ENCODE measurements at places on chromosomes 2 and 18.

- no peak for DNase-seq
Measured at GRCh38 chr18:9861157-9861556, 24.6 kb upstream of the TXNDC2 start.

DNA sequence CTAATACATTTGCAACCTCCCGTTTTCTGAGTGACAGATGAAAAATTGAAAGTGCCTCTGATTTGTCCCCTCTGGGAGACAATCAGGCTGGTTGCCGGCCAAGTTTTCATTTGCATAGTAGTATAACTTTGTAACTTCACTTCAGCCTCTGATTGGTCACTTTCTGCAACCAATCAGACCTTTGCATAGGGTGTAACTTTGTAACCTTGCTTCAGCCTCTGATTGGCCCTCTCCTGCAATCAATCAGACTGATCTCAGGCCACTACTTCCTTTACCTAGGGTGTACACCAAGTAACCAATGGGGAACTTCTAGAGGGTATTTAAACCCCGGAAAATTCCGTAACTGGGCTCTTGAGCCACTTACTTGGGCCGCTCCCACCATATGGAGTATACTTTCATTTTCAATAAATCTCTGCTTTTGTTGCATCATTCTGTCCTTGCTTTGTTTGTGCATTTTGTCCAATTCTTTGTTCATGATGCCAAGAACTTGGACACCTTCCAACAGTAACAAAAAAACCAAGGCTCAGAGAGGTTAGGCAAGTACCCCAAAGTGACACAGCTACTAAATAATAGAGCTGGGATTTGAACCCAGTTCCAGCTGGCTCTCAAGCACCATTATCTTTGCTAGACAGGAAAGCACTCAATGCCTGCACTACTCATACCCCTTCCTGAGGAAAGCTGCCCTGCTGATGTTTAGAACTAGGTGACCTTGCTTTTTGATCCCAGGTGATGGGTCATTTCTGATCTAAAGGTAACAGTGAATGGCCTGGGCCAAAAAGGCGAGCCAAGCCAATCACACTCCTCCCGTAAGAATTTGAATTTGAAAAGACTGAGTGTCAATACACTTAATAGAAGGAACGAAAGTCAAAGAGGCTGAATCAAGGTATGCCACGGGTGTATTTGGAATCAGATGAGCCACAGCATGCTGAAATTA is 10.9 kb upstream of the MYOM1 start:
- no peak for DNase-seq

DNA sequence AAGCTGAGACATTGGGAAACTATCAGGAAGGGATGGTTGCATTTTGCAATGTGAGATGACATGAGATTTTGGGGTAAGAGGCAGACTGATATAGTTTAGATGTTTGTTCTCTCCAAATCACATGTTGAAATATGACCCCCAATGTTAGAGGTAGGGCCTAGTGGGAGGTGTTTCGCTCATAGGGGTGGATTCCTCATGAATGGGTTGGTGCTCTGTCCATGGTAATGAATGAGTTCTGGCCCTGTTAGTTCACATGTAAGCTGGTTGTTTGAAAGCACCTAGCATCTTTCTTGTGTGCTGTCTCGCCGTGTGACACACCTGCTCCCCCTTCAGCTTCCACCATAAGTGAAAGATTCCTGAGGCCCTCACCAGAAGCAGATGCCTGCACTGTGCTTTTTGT is 37.7 kb downstream of the TPRKB start:
- no peak for DNase-seq

DNA sequence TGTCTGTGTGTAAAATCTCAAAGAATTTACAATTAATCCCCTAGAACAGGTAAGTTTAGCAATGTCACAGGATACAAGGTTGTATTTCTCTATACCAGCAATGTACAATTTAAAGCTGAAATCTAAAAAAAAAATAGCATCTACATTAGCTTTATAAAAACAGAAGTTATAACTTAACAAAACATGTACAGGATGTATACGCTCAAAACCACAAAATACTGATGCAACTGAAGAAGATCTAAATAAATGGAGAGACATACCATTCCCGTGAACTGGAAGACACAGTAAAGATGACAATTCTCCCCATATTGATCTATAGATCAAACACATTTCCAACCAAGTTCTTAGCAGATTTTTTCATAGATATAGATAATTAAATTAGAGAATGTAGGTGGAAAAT is 17.5 kb upstream of the RANBP2 start:
- DNase-seq = no peak

GRCh38 chr2:217393585-217394032 is 533.7 kb upstream of the TNP1 start:
- no peak for DNase-seq

- DNase-seq = no peak
Measured at GRCh38 chr18:58205443-58206160, 161.6 kb downstream of the NEDD4L start.

GRCh38 chr2:6917071-6917760 is at the start of gene RNF144A:
Gene RNF144A (plus strand): TSS chr2:6917412. CDS start chr2:6996927, 79,515 bp downstream.
- peak; percentile 86 for DNase-seq

DNA sequence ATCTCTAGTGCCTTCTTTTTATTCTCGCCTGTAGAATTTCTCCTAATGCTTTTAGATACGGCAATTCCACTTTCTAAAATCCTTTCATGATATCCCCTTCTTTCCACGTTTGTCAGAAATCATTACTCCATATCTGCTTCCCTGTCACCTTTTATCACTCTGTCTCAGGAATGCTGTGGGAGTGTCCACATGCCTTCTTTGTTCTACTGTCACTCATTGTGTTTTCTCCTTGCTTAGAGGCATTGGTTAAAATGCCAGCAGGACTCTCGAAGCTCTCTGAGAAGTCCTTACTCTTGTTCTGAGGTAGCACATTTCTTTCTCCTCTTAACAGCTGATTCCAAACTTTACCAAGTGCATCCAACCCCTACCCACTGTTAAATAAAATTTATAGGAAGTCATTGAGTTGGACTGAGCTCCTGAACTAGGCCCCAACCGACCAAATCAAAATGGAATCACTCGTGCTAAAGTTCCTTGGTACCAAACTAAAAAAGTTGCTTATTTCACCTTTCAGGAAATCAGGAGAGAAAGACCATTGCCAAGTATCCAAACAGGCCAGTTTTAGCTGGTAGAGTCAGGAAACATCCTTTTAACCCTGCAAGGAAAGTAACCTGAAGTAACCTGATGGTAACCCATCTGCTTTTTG is 10.6 kb upstream of the GALNT5 start:
- DNase-seq = no peak

DNA sequence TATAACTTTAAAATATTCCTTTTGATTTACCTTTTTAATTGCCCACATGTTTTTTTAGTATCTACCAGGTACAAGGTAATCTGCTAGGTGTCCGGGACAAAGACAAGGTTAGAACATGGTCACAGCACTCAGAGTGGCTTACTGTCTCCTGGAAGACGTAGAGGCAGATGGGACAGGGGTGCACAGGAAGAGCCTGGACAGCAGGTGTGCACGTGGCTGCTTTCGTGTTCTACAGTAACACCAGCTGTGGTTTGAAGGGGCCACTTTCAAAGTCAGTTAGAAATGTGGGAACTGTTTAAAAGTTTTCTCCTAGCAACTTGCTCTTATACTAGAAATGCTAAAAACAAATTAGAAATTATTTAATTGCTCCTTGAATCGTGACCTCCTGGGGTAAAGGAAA is 102.9 kb upstream of the ALPP start:
- no peak for DNase-seq

DNA sequence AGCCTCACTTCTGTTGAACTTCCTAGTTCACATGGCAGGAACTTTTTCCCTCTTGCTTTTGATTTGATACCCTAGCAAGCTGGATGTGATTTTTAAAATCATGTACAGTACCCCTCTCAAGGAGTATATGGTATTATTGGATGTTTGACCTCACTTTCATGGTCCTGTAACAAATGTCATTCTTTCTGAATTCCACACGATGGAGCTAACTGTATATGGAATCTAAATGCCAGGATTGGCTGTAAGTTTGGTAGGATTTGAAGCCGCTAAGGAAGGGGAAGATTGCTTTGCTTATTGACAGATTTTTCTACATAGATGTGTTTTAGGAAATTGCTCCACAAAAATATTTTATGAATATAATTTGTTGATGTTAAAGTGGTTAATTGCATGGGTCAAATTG is 18.3 kb downstream of the MAIP1 start:
- no peak for DNase-seq

Measured in right kidney (tissue), 9 donors.